Psoas muscle (tissue), 8 donors: ENCODE measurements at places on chromosomes 3 and 15. TPM values are rescaled to one million over a fixed set of nuclear protein-coding genes. Genes with fewer than 3 reads are reported as not detected.

RAD51 gene
- 1.5 TPM for total RNA-seq

NMNAT3 gene
- total RNA-seq: 8.9 TPM

GABRG3 gene
- total RNA-seq: not detected

LMAN1L gene
- total RNA-seq: not detected

HESX1 gene
- total RNA-seq: 0.34 TPM

DNA sequence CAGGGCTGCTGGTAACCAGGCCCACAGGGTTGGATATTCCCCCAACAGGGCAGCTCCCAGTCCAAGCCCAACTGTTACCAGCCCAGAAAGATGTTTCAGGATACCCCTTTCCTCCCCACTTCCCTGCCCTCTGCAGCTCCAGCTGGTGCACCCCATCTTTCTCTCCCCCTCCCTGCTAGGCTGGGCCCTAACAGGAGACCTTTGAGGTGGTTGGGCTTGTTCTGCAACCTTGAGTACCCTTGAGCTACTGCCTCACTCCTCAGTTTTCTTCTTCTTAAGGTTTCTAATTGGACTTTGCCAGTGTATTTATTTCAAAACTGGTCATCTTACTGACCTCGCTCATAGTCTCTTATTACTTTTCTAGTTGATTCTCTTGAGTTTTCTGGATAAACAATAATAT lies 16.9 kb upstream of the INSYN1 start:
- DNase-seq: no peak

- no peak for DNase-seq
These were observed 71.9 kb downstream of the SSR3 start for GRCh38 chr3:156483002-156483401.

DNA sequence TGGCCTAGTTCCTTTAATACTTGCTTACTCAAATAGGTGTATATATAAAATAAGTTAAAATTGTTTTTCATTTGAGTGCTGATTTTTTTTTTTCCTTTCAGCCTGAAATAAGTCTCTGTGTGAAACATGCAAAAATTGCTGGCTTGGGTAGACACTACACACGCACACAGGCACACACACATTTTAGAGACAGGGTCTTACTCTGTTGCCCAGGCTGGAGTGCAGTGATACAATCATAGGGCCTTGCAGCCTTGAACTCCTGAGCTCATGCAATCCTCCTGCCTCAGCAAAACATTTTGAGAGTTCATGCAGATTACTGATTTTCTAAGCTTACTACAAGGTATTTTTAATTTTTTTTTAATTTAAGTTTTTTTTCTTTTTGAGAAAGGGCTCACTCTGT lies 12.7 kb upstream of the RFC4 start:
- DNase-seq: no peak

GRCh38 chr15:92947071-92947730 lies 47.1 kb downstream of the CHD2 start:
- no peak for DNase-seq

- no peak for DNase-seq
These were observed 76.1 kb downstream of the LINGO1 start for GRCh38 chr15:77556622-77557021.

- DNase-seq: no peak
These were observed 42.9 kb downstream of the GALK2 start for GRCh38 chr15:49212897-49213296.

GRCh38 chr15:58852347-58852746 lies 81.1 kb downstream of the SLTM start:
- no peak for DNase-seq

- no peak for DNase-seq
These were observed 24.8 kb upstream of the MBNL1 start for GRCh38 chr3:152243721-152244516.

- no peak for DNase-seq
These were observed 96.6 kb downstream of the SEMA6D start for GRCh38 chr15:47813748-47814384.

DNA sequence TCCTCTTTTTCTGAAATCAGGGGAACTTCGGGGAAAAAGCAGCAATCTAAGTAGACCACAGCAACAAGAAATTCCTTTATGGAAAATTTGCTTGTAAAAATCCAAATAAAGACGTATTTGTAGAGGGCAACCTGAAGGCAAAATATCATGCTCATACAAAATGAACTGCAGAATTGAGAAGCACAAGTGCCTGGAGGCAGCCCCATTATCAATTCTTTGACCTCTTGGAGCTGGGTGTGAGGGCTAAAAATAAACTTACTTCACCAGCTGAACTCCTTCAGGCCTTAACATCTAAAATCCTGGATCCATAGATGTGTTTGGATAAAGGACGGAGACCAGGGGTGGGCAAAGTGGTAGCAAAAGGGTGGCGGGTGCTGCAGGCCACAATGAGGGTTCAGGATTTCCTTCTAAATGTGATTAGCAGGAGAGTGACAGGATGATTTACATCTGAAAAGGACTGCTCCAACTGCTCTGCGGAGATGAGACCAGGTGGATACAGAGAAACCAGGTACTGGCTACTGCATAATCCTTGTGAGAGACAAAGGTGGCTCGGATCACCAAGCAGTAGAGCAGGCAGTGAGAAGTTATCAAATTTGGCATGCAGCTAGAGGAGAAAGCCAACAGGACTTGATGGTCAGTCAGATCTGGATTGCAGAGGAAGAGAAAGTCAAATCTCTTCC lies 81.7 kb upstream of the TJP1 start:
- no peak for DNase-seq
